ENCODE measurements at places on chromosomes 5 and 9. TPM values are rescaled to one million over a fixed set of nuclear protein-coding genes. Genes with fewer than 3 reads are reported as not detected.

DNA sequence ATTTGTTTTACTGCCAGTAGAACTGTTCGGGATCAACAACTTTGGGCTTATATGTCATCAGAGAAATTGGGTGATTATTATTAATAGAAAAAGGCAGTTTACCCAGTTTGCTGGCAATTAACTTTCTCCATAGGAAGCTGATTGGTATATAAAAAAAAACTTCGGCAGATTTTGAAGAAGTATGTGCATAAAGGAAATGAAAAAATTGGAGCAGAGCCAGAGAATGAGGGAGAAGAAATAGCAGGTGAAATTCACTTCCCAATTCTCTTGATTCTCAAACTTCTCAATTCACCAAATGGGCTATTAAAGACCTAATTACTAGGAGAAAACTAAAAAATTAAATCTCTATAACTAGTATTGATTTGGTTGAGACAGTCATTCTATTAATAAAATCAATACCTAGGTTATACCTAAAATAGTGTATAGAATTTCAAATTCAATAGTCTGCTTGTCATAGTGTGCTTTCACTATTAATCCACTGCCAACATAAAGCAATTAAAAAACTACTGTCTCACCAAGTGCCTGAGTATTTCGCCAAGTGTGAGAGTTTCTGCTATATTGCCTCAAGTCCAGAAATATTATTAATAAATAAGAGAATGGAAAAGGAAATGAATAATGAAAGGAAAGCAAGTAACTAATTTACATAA lies 47.5 kb downstream of the STX17 start:
- DNase-seq: no peak

- no peak for DNase-seq
Observed at GRCh38 chr5:143395638-143396352, 7.7 kb downstream of the NR3C1 start.

DNA sequence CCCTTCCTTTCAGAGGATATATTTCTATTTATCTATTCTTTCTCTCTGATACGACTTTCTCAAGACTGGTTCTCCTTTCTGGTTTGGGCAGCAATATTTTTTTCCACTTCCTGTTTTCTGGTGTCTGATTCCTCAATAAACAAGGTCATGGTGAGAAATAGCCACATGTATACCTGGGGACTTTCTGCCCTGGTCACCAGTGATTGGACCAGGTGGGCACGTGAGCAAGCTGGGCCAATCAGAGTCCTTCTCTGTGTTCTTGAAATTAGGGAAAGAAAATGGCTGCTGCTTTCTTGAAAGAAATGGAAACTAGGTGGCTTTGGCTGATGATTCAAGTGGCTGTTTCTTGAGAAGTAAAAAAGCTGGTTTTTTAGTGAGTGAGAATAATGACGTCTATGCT lies 18.4 kb upstream of the GSN start:
- DNase-seq: peak; percentile 14

PCDHGA5 gene
- not detected for total RNA-seq

FUT7 gene
- total RNA-seq: 0.85 TPM

TAF11L5 gene
- not detected for total RNA-seq

NNT gene
- total RNA-seq: 96.6 TPM

Data from activated CD4-positive, alpha-beta memory T cell treated with anti-CD3 and anti-CD28 coated beads for 36 hours (primary cell).